ENCODE measurements at places on chromosomes 1 and 21. TPM values are rescaled to one million over a fixed set of nuclear protein-coding genes. Genes with fewer than 3 reads are reported as not detected.

Gene KRTAP12-4
- total RNA-seq, result not detected

DNA sequence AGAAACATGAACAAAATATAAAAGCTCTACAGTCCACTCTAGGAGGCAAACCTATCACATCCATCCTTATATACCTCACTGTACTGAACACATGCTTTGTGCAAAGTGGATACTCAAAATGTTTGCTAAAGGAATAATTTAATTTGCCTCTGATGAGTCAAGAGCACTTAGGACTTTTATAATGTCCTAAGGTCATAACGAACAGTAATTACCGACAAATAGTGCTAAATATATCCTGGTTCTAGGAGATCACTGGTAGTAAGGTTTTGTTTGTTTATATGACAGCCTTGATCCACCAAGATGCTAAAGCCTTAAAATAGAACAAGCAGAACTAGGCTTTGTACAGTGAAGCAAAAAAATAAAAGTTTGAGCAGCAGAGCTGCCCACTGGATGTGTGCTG is 70.6 kb downstream of the GADD45A start:
- no peak overlapping the region for H3K27ac ChIP-seq
- no peak for DNase-seq
- peaks cover 4% of the 10 kb centered on the region for H3K4me1 ChIP-seq
- no peaks in the 10 kb centered on the region for H3K36me3 ChIP-seq

GRCh38 chr1:35555212-35555584 is 2.0 kb downstream of the KIAA0319L start:
- H3K4me1 ChIP-seq, result no peaks in the 10 kb centered on the region
- no peaks in the 10 kb centered on the region for H3K27me3 ChIP-seq
- DNase-seq, result no peak
- no peaks in the 10 kb centered on the region for H3K36me3 ChIP-seq
- no peak overlapping the region for H3K27ac ChIP-seq

Gene SLC44A3
- total RNA-seq, result 7.5 TPM

Gene PKP1
- not detected for total RNA-seq

DNA sequence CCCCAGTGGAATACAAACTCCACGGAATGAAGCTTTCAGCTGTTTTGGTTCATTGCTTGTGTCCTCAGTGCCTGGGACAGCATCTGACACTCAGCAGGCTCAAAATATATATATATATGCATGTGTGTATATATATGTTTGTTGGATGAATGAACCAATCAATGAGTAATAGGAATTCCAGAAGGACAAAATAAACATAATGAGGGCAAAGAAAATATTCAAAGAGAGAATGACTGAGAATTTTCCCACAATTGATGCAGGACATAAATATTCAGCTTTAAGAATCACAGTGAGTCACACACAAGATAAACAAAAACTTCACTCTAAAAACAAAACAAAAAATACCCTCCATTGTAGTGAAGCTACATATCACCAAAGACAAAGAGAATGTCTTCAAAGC is 64.0 kb downstream of the CHD5 start:
- no peak overlapping the region for H3K4me3 ChIP-seq
- no peaks in the 10 kb centered on the region for H3K36me3 ChIP-seq
- no peak for DNase-seq
- no peaks in the 10 kb centered on the region for H3K4me1 ChIP-seq

DNA sequence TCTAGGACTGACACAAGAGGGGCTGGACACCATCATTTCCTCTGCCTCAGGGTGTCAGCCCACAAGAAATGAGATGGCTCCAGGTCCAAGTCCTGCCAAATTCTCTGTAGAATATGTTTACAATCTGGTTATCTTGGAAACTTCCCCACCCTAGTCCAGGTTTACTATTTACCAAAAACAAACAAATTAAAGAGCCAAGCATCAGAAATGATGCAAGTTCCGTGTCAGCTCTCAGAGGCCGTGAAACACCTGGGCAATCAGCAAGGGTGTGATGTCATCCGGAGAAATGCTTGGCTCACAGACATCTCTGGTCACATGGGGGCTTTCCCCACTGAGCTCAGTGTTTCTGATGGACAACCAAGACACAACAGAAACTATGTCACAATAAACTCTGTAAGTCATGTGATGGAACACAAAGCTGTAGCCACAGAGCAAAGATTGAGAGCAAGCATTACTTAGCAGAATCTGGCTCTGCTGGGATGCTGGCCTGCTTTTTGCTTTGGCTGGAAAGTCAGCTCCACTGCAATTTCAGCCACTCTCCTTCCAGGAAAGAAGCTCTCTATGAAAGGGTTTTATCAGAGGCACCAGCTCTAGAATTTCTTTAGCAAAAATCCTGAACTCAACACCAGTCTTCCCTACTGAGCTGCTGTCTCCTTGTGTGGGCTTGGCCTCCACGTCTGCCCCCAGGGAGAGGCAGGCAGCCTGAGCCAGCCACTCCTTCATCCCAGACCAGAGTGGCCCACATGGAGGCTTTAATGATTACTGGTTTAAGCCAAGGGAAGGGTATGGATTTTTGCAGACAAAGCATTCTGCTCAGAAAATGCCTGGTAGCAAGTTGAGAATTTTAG is 55.9 kb downstream of the NENF start:
- no peaks in the 10 kb centered on the region for H3K36me3 ChIP-seq
- H3K27ac ChIP-seq, result peak overlapping the region; percentile 59
- DNase-seq, result peak; percentile 65

Gene OPN3
- 16.2 TPM for total RNA-seq

GRCh38 chr1:234730770-234731568 is 121.0 kb upstream of the IRF2BP2 start:
- DNase-seq, result no peak
- no peaks in the 10 kb centered on the region for H3K36me3 ChIP-seq
- H3K27ac ChIP-seq, result no peak overlapping the region
- H3K4me3 ChIP-seq, result no peak overlapping the region
- H3K4me1 ChIP-seq, result peaks cover 3% of the 10 kb centered on the region

Gene KRTAP26-1
- total RNA-seq, result not detected

Gene TMEM200B
- 2.8 TPM for total RNA-seq

DNA sequence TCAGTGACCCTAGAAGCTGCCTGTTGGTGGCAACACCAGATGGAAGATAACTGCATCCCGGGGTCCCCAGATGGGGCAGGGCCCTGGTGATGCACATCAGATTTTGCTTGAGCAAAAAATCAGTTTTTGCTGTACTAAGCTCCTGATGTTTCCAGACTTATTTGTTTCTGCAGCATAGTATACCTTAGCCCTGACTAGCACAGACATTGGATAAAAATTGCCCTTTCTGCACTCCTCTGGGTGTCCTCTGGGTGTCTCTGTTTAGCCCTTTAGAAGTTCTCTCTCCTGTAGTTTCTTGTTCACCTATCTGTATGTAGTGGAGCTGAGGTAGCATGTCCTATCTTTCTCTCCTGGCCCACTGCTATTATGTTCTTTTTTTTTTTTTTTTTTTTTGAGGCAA is 30.3 kb upstream of the PLA2G2C start:
- H3K4me1 ChIP-seq, result no peaks in the 10 kb centered on the region
- no peak overlapping the region for H3K27ac ChIP-seq
- no peaks in the 10 kb centered on the region for H3K27me3 ChIP-seq
- no peak overlapping the region for H3K4me3 ChIP-seq
- H3K36me3 ChIP-seq, result no peaks in the 10 kb centered on the region

- DNase-seq, result no peak
- peaks cover 4% of the 10 kb centered on the region for H3K4me1 ChIP-seq
- H3K36me3 ChIP-seq, result no peaks in the 10 kb centered on the region
These were observed 100.9 kb downstream of the PEX14 start for GRCh38 chr1:10575616-10576015.

Measured in right lobe of liver (tissue), 6 donors.